Activated T-cell treated with anti-CD3 and anti-CD28 coated beads, Interleukin-2, amount 50 U/mL, for 1 hour (primary cell): ENCODE measurements at places on chromosomes 4 and X.
A peak's percentile ranks its signal among the peaks of the same experiment; 100 is the strongest.

DNA sequence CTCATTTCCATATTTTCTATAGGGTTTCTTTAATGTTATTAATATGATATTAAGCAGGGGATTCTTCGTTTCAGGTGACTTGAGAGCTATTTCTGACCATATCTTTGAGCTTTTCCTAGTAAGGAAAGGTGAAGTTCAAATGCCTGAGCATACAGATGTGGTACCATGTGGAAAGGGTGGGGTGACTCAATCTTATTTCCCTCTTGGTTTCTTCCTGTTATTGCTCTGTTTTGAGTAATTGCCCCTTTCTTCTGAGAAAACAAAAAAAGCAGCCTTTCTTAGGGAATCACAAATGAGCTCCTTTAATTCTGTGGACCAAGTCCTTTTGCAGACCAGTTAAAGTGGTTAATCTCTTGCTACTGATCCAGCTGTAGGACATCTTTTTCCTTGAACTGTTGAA is 41.0 kb upstream of the AGA start:
- no peak for DNase-seq

GRCh38 chrX:67523932-67524331 is 19.9 kb upstream of the AR start:
- no peak for DNase-seq

GRCh38 chrX:18129690-18130089 is 91.0 kb downstream of the BEND2 start:
- no peak for DNase-seq

GRCh38 chrX:40012868-40013265 is 84.9 kb downstream of the BCOR start:
- peak; percentile 39 for DNase-seq

DNA sequence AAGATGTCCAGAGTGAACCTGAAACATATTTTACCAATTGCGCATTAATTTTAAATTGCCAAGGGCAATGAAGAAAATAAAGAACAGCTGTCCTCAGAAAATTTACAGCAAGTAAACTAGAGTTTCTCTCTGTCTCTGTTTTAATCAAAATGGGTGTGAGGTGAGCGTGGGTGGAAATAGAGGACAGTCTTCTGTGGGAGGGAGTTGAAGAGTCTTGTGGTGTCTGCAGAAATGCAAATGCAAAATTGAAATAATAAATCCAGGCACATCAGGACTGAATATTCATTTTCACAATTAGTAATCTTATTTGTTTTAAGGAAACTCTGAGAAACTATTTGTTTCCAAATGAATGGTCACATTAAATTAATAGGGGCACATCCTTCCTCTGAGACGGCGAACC is 192.0 kb downstream of the ARHGAP10 start:
- DNase-seq: no peak

DNA sequence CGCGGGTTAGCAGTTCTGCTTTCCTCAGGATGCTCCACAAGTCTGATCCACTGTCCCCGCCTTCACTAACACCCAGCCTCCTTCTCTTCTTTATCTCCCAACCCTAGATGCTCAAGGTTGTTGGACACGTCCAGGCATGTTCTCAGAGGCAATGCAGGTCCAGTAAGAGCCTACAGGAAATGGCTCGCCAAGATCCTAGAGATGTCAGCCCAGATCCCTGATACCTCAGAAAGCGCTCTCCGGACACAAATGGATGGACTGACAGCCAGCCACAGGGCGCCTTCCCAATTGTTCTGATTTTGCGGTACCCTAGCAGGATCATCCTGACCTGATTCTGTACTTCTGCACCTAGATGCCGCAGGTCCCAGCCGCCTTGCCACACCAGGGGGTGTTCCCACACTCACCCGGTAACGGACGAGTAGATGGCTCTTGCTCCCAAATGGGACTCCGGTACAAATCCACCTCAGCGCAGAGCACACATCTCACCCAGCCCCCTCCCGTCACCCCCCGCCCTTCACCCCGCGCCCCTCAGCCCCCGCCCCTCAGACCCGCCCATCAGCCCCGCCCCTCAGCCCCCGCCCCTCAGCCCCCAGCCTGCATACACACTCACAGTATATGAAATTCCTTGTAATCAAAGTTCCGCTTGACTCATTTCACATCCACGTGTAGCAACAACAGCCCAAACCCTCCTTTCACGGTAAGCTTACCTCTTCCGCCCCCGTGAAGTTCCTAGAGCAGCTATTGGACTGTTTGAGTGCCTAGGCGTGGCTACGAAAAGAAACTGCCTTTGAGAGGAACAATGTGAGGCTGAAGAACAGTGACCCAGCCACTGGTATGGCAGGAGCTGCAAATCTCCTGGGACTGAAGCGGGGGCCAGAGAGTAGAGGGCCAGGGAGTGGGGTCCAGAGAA is at the start of gene EDA2R:
Gene EDA2R (minus strand): TSS at position 488 of the 910 bp plus-strand sequence. CDS start 23,058 bp downstream, outside the sequence.
- no peak for DNase-seq

DNA sequence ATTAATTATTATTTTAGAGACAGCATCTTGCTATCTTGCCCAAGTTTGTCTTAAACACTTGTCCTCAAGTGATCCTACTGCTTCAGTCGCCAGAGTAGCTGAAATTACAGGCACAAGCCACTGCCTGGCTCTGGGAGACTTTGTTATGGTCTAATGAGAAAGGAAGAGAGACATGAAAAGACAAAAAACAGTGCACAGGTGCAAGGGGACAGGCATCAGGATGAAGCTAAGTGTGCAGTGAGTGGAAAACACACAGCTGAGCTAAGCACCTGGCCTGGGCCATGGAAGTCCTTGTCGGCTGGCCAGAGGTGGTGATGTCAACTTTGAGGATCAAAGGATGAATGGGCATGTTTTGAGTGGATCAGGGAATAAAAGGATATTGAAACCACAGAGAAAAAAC is 102.7 kb downstream of the HS3ST1 start:
- DNase-seq: no peak

DNA sequence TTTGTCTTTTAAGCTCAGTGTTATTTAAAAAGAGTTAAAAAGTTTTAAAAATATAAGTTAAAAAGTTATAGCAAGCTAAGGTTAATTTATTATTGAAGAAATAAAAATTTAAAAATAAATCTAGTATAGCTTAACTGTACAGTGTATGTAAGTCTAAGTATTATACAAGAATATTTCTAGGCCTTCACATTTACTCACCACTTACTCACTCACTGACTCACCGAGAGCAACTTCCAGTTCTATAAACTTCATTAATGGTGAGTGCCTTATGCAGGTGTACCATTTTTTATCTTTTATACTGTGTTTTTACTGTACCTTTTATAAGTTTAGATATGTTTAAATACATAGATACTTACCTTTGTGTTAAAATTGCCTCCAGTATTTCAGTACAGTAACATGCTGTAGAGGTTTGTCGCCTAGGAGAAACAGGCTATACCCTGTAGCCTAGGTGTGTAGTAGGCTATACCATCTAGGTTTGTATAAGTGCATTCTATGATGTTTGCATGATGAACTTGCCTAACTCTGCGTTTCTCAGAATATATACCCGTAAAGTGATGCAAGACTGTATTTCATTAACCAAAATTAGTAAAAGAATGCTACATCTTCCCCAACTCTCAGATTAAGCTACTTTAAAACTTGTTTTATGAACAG is 202.9 kb downstream of the CFAP299 start:
- no peak for DNase-seq

DNA sequence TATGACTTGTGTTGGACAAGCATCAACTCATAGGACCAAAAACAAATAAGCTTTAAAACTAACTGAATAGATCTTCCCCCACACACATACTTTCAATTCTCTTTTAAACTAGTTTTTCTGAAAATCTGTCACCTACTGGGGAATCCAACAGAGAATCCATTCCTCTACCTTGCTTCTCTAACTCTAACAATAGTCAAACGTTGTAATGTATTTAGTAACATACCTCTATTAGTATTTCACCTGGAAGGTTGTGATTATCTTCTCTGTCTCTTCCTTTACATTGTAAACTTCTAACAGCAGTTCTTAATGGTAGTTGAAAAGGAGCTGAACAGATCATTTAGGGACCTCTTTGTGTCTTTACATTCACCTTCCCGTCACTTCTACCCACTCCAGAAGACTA is 337.1 kb upstream of the FAM241A start:
- DNase-seq: no peak
